ENCODE measurements at places on chromosomes 7 and 10.

DNA sequence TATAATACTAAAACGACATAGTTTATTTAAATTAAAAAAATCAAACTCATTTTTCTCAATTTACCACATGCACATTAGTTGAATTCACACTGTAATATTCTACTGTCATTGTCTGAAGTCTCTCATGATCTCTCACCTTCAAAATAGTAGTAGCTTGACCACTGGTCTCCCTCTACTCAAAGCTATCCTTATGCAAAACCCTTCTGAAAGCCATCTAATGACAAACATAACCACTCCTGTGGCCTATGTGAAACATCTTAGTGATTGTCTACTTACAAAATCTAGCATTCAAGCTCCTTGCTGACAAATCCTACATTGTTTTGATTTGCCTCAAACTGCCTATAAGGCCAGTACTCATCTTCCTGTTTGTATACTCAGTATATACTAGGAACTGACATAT lies 606.0 kb upstream of the GHITM start:
- no peak for DNase-seq

GRCh38 chr7:32206987-32207386 lies 136.8 kb upstream of the PDE1C start:
- no peak for DNase-seq

- DNase-seq, result no peak
Measured at GRCh38 chr7:80362677-80363076, 149.2 kb downstream of the GNAT3 start.

DNA sequence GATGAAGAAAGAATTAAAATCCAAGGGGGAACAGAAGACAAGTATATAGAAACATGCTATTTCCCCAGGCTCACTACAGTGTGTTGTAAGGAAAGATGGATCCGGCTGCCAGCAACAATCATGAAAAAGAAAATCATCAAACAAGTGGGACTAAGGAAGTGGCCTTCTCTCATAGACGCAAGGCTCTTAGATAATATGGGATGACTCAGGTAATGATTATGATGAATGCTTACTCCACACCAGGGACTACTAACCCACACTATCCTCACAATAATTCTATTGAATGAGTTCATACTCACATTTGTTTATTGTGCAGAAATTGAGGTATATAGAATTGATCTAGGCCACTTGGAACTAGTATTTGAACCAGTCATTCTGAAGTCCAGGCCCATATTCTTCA lies 111.2 kb upstream of the BET1 start:
- no peak for DNase-seq

DNA sequence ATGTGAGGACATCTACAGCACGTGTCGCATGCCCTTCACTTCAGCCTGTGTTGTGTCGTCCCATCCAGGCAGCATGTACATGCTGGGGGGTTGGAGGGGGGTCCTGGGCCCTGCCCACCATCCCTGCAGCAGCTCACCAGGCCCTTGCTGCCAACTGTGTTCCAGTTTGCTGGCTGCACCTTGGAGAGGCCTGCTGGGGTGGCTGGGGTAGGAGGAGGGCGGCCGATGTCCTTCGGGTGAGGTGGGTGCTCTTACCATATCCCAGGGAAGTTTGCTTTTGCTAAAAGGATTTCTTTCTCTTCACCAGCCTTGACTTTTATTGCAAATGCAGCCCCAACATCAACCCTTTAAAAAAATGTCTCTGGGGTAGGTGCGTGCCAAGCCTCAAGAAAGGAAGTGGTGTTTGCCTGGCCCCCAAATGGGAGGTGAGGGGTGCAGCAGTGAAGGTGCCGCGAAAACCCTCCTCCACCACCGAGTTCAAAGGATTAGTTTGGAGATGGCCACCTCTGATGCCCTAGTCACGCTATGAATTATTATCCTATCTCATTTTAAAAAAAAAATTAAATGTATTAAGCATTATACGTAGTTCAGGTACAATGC lies 165.8 kb upstream of the KLF6 start:
- no peak for DNase-seq

DNA sequence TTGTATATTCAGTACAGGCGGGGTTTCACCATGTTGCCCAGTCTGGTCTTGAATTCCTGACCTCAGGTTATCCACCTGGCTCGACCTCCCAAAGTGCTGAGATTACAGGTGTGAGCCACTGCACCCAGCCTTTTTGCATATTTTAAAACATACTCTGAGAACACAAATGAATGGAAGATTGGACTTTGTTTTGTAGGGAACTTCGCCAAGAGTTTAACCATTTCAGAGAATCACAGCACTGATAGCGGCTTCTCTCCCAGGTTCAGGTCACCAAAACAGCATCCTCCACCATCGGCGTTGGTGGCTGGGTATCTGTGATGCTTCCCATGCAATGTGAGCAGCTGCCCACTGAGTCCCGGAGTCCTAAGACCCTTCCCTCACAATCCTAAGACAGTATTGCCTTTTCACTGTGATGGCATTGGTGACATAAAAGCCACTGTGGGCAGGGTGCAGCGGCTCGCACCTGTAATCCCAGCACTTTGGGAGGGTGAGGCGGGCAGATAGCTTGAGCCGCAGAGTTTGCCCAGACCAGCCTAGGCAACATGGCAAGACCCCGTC lies 42.3 kb upstream of the PSAP start:
- no peak for DNase-seq

DNA sequence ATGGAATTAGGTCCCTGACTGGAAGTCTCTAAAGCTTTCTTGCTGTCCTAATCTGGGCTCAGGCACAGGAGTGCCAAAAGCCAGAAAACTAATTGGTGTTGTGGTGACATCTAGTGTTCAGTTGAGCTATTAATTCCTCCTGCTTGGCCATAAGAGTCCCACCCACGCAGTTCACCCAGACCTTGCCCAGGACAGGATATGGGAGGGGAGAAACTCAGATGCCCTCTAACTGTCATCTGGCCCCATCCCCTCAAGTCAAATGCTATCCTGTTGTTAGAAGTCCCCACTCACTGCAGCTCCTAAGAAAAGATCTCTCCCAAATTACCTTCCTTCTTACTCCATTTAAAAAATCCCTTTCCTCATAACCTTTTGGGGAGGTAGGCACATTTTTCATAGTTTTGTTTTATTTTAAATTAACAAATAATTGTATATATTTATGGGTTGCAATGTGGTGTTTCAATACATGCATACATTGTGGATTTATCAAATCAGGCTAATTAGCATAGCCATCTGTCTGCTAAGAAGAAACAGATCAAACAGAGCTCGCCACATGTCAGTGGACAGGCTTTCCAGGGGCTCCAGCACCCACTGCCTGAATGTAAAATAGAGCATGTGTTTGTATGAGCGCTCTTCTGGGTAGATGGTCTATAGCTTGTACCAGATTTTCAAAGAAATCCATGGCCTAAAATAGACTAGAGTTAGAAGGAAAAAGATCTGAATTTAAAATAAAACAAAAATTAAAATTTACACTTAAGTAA lies 84.0 kb downstream of the GSAP start:
- DNase-seq, result peak; percentile 59

- no peak for DNase-seq
Measured at GRCh38 chr7:157514746-157515145, 177.9 kb downstream of the DNAJB6 start.

DNA sequence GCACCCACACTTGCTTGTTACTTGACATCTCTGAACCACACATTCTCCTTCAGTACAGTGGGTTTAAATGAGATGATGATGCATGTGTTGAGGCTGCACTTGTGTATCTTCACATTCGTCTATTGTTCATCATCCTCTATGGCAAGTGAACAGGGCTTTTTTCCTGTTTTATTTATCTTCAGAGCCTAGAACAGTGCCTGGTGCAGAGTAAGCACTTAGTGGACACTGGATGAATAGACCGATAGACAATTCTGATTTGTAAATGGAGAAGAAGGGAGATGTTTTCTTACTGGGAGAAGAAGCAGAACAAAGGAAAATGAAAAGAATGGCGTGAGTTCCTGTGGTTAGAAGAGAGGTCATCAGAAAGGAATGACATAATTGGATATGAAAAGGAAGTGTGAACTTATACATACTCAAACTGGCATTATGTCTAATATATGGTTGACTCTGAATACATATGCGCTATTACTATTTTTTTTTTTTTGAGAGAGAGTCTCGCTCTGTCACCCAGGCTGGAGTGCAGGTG lies 99.7 kb downstream of the AVL9 start:
- no peak for DNase-seq

DNA sequence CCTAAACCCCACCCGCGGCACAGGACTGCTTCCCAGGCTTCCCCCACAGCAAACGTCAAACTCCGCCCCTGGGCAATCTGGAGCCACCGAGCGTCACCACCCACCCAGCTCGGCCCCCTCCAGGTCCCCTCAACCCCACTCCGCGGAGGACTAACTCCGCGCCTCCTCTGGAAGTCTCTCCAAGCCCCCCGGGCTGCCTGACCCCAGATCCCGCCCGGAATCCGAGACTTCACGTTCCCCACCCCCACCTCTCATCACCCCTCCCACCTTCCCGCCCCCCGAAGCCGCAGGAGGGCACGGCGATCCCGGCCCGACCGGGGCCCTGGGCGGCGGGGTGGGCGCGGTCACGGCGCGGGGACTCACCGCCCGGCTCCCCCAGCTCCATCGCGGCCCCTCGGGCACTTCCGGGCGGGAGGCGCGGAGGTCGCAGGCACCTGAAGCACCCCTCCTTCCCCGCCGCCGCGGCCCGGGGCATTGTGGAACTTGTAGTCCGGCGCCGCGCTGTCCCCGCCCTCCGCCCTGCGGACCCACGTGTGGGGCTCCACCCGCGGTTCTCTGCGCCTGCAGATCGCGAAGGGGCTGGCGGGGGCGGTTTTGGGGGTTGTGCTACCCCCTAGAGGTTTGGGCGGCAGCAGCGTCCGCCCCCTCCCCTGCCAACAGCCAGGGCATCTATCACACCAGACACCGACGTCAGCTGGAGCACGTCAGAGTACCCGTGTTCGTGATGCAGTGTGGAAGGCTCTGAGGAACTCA lies at the start of gene TMUB1:
Gene TMUB1, minus strand, starts transcription at position 423 of the 753 bp plus-strand sequence. CDS start 930 bp downstream, outside the sequence.
- peak; percentile 68 for DNase-seq

DNA sequence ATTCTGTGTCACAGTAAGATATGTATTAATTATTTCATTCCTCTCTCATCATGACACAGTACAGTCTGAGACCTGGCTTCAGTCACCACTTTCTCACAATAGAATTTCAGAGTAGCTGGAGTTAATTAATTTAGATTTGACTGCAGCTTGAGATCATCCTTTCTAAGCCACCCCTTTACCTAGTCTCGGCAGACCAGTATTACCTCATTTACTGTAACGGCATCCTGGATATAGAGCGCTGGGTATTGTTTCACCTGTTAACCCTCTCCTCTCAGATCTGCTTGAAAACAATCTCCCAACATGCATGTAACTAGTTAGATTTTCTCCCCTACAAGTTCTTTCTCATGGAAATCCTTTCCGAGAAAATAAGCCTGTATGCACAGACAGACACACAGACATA lies 1057.5 kb downstream of the GATA3 start:
- no peak for DNase-seq
